Muscle of back (tissue), 13 donors: ENCODE measurements at places on chromosomes 7 and 10.

- DNase-seq = peak; percentile 60
These were observed 94.0 kb downstream of the ELMO1 start for GRCh38 chr7:37354656-37355131.

- no peak for DNase-seq
These were observed 92.1 kb downstream of the CUL1 start for GRCh38 chr7:148790850-148791249.

- no peak for DNase-seq
These were observed 505.5 kb upstream of the PODXL start for GRCh38 chr7:132061937-132062336.

DNA sequence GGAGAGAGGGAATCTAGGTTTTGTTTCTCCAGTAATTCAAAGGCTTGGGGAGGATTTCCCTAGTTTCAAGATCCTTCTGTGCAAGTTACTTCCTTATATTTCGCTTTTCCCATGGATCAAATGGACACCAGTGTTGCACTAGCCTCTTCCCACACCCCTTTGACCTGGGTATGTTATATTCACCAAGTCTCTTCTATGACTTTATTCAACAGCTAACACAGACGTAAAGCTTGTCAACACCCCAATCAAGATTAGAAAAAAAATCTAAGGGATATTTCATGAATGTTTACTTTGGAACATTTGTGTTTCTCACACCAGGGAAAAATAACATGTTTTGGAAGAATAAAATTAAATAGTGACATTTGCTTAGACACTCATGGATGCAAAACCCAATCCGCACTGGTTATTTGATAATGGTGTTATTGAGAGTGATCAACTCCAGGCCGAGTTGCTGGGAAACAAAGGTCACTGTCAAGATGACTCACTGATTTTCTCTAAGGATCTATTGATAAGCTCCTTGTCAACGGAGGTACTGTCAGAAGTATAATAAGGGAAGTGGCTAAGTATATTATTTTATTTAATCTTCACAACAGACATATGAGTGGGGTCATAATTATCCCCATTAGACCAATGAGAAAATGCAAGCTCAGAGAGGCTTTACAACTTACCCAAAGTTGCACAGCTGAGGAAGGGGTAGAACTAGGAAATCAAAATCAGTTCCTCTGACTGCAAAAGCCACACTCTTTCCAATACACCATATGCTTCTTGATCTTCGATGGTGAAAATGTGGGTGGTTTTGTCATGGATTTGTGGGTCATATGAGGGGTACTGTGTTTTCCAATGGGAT is 52.2 kb downstream of the CREB3L2 start:
- no peak for DNase-seq

- DNase-seq = no peak
These were observed 26.3 kb upstream of the ITGB8 start for GRCh38 chr7:20304366-20304765.

GRCh38 chr7:118152149-118152548 is 31.8 kb upstream of the LSM8 start:
- DNase-seq = no peak

- no peak for DNase-seq
These were observed 634.4 kb upstream of the POT1 start for GRCh38 chr7:125563964-125564529.

- DNase-seq = no peak
These were observed 25.2 kb upstream of the POT1 start for GRCh38 chr7:124954790-124955189.

GRCh38 chr10:44362866-44363711 is 21.8 kb downstream of the CXCL12 start:
- no peak for DNase-seq

DNA sequence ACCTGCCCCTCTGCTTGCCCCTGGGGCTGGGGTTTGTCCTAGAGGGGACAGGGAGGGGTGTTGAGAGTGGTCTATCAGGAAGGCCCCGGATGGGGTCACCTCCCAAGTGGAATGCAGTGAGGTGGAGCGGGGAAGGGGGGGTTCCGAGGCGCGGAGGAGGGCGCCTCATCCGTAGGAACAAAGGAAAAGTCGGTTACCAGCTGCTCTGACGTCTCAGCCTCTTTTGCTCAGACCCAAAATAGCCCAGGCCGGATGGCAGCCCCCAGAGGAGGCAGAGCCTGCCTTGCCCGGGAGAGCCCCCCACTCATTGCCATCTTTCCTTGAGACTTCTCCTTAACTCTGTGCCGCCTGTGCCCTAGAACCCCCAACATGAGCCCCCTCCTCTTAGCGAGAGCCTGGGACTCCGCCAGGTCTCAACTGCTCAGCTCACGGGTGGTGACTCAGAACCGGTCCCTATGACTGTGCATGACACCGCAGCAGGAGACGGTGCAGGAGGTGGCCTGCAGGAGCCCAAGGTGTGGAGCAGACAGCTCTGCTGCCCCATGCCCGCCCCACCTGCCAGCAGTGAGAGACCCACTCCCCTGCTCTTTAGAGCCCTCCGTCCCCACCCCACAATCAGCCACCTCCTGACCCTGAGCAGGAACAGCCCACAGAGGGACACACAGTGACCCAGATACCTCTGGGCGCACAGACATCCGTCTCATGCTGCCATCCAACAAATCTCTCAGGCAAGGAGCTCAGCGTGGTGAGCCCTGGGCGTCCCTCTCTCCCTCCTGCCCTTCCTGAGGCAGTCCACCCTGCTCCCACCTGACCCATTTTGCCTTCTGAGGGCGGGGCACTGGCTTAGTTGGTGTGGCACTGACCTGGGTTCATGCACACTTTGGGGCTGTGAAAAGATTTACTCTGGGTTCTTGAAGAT is 13.1 kb downstream of the STX1A start:
- DNase-seq = no peak

- no peak for DNase-seq
These were observed 1370.6 kb upstream of the LRRTM3 start for GRCh38 chr10:65555192-65555591.

GRCh38 chr7:71784781-71785180 is 627.4 kb downstream of the CALN1 start:
- DNase-seq = no peak

GRCh38 chr7:138570715-138571114 is 110.7 kb downstream of the TRIM24 start:
- no peak for DNase-seq

GRCh38 chr10:6064119-6064518 is 2.0 kb upstream of the IL2RA start:
- no peak for DNase-seq

GRCh38 chr7:142375710-142376313 is 118.0 kb upstream of the PRSS58 start:
- DNase-seq = no peak

- DNase-seq = no peak
These were observed 41.8 kb downstream of the CD36 start for GRCh38 chr7:80679921-80680907.

GRCh38 chr7:117110480-117111315 is 157.4 kb downstream of the ST7 start:
- DNase-seq = no peak

GRCh38 chr7:106752367-106752766 is 91.4 kb upstream of the CCDC71L start:
- no peak for DNase-seq

DNA sequence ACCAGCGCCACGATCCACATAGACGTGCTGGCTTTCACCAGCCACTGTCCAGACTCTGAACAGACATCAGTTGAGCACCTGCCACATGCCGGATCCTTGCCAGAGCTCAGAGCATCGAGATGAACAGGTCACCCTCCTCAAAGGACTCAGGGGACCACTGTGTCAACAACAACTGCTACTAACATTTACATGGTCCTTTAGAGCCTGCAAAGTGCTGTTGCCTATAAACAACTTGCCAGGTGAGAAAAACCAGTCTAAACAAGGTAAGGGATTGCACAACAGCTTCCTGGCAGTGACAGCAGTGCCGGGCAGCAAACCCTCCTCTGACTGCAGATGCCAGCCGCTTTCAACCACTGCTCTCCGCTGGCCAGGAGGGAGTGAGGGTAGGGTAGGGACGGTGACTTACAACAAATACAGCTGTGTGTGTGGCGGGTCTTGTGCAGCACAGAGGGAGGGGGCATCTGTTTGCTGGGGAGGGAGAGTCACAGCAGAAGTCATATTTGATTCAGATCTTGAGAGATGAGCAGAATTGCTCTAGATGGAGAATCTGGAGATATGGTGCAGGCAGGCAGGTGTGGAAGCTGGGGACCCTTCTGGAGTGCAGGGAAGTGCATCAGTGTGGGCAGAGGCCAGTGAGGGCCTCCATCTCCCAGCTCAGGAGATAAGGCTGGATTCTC is 32.8 kb upstream of the RHEB start:
- no peak for DNase-seq

DNA sequence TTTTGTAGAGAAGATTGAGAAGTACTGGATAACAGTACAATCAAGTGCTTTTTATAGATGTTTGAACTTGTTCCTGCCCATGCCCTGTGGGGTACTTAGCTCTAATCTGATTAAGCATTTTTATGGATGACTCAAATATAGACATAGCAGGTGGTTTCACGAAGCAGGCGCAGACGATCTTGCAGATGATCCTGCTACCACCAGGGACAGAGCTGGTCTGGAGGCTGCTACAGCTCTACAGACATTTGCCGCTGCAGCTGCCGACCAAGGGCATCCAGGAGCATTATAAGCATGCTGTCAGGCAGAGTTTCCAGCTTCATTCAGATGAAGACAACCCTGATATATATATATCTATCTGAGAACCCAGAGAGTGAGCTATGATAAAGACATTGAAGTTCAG is 650.4 kb downstream of the NXPH1 start:
- DNase-seq = no peak

DNA sequence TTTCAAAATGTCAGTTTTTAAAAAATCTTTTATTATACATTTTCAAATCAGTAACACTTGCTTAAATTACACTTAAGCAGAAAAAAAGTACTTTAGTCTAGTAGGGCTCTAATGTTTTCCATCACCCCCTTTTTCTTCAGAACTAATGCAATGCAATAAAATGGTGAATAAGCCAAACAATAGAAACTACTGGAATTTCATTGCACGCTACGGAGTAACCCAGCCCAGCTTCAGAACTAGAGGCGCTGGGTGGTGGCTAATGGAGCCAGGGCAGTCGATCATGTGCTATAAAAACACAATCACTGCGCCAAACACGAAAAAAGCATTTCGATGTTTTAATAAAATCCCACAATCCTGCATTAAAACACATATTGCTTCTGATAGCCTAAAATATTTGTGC is 59.9 kb upstream of the ODAD2 start:
- no peak for DNase-seq

- DNase-seq = no peak
These were observed 259.5 kb upstream of the CTBP2 start for GRCh38 chr10:125419831-125420230.

GRCh38 chr7:101547022-101547915 is 81.8 kb downstream of the MYL10 start:
- DNase-seq = no peak

- DNase-seq = no peak
These were observed 219.6 kb downstream of the ADARB2 start for GRCh38 chr10:1517684-1518083.

GRCh38 chr10:18368273-18368672 is 228.0 kb downstream of the CACNB2 start:
- DNase-seq = no peak

- no peak for DNase-seq
These were observed 240.9 kb downstream of the THSD7A start for GRCh38 chr7:11591055-11591633.

- DNase-seq = no peak
These were observed 115.4 kb downstream of the RPS24 start for GRCh38 chr10:78148961-78149612.

GRCh38 chr10:24701447-24701846 is 22.2 kb downstream of the ARHGAP21 start:
- no peak for DNase-seq

GRCh38 chr7:112143582-112143981 is 62.6 kb downstream of the DOCK4 start:
- peak; percentile 86 for DNase-seq

GRCh38 chr7:23787272-23787671 is 77.3 kb downstream of the STK31 start:
- no peak for DNase-seq

DNA sequence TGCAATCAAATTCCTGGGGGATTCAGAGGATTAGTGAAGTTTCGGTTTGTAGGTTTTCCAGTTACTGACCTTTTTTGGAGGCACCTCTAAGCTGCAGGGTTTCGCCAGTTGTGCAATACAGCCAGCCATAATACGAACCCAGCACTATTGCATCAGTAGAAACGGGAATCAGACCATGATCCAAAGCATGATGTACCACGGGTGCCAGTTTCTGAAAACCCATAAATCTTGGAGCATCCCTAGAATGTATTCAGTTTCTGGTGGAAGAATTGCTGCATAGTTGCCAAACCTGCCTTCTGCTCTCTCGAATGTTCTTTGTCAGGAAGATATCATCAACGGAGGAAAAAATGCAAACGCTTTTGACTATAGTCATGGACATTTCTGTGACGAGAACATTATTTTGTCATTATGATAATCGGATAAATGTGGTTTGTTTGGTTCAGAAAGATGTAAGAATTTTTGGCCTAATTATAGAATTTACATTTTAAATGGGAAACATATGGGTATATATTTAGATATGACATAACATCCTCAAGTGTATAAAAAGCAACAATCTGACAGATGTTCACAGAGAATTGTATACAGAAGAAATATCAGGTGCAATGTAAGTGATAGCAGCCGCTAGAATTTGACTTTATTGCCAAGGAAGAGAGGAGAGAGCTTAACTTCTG is 186.2 kb upstream of the PRKCQ start:
- DNase-seq = peak; percentile 86
